CD4-positive, alpha-beta T cell treated with Interferon gamma for 1 hour (primary cell): ENCODE measurements at places on chromosomes 12 and 14.
A peak's percentile ranks its signal among the peaks of the same experiment; 100 is the strongest.

DNA sequence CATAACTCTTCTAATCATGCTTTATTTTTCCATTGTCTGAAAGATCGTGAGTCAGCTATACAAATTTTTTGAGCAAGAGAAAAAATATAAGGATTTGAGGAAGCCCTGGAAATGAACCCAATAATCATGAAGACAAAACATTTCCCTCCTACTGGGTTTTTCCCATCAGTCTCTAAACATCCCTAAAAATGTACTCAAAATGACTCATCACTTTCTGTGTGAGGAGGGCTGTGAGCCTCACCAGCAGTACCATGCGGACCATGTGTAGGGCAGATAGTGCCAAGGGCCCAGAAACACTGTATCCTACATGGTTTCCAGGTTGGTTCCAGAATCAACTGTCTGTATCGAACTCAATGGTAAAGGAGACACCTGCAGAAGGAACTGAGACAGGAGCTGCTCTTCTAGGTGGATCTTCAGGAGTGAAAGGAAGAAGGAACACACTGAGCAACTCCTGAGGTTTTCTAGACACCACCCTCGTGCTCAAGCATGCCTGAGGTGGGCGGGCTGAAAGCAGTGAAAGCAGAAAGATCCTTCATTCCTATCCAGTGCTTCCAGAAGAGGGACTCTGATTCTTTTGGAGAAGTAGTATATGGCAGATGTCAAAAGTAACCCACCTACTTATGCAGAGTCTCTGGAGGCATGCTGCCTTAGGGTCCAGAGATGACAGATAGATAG, 48.6 kb upstream of the RHOJ start:
- DNase-seq, result no peak

DNA sequence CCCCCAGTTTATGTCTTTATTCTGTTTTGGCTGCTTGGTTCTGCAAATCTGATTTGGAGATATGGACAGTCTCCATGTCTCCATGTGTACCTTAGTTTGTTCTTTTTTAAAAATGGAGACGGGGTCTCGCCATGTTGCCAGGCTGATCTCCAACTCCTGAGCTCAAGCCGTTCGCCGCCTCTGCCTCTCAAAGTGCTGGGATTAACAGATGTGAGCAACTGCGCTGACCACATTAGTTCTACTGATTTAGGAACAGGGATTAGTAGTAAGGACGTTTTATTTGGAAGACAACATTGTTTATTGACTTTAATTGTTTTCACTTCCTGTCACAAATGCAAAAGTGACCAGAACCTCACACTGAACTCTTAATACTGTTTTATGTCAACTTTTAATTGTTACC, 14.7 kb downstream of the AEBP2 start:
- no peak for DNase-seq

- DNase-seq, result no peak
Measured at GRCh38 chr12:114799574-114800487, 115.9 kb upstream of the TBX3 start.

- no peak for DNase-seq
Measured at GRCh38 chr14:23015618-23016017, 5.7 kb upstream of the C14orf93 start.

GRCh38 chr14:60095781-60096450, 4.2 kb downstream of the PCNX4 start:
- DNase-seq, result no peak

- DNase-seq, result no peak
Measured at GRCh38 chr14:53947094-53947445, 9.6 kb downstream of the BMP4 start.

GRCh38 chr14:104895786-104896661, 28.7 kb upstream of the PLD4 start:
- DNase-seq, result no peak

DNA sequence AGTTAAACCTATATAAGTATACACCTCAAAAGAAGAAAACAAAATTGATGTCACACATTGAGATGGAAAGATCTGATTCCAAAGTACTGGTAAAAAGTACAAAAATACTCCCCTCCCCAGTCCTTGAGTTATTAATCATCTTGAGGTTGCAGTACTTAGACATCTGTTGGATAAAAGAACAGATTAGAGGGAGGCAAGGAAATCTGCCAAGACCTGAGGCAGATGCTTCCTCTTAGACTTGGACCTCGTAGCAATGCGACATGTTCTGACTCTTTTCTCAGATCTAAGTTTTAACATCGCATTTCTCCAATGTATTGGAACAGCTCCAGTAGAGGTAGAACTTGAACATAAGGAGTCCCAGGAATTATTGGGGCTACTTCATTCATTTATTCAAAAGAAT, 187.9 kb upstream of the GRIN2B start:
- DNase-seq, result no peak

DNA sequence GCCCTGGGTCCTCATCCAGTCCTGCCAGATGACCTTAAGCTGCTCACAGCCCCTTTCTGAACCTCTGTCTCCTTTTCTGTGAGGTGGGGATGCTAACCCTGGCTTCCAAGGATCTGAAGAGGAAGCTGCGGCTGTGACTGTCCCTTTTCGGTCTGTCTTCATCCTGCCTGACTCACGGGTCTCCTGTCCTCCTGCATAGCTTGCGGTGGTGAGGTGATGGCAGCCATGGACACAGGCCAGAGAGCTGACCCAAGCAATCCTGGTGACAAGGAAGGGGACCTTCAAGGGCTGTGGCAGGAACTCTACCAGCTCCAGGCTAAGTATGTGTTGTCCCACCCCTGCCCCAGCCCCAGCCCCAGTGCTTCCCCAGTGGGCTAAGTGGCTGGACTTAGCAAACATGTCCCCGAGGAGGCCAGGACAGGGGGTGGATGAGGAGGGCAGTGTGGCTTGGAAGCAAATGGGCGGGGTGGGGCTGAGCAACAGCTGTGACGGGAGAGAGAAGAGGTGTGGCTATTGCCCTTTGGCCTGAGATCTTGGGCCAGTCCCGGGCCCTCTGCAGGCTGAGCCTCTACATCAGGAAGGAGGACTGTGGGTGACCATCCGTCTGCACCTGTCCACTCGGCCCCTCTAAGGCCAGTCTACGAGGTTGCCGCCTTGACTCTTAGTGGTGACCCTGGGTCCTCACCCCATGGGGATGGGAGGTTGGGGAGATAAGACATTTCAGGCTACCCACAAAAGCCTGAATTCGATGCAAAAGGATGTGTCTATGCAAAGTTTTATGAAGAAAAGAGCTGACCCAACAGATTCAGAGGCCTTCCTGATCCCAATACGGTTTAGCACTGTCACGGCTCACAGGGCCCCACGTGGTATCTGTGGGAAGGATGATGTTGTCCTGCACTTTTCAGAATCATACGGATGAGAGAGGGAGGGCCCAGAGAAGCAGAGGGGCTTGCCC, 1.1 kb downstream of the CCDC197 start:
- DNase-seq, result no peak

DNA sequence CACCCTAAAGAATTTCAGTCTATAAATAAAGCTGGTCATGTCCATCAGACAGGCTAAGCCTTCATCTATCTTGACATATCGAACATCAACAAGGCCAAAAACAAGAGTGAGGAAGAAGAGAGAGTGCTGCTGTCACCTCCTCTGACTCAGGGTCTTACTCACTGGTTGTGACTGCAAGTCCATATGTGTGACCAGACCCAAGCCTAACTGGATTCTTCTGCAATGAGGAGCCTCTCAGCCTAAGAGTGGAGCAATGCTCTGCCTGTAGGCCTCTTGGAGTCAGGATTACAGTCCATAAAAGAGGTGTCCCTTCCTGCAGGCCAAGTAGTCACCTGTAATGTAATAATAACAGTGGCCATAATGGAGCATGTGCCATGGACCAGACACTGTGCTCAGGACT, 121.2 kb upstream of the SLC35F4 start:
- no peak for DNase-seq

DNA sequence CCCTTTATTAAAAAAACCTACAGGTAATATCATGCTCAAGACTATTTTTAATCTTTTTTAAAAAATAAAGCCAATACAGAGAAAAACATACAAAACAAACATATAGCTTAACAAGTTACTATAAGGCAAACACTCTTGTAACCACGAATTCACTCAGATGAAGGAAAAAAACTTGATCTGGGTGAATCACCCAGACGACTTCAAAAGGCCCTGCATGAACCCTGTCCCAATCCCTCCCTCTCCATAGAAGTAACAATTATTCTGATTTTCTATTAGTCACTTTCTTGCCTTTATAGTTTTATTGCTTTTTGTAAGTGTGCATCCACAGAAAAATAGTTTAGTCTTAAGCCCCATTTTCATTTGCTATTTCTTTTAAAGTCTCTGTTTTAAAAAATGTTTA, 72.6 kb downstream of the LRP6 start:
- no peak for DNase-seq

GRCh38 chr14:67564236-67564635, 31.1 kb downstream of the PLEKHH1 start:
- no peak for DNase-seq

GRCh38 chr12:118350908-118351559, 21.7 kb downstream of the TAOK3 start:
- no peak for DNase-seq

GRCh38 chr14:55399183-55399582, 12.4 kb downstream of the ATG14 start:
- DNase-seq, result no peak

DNA sequence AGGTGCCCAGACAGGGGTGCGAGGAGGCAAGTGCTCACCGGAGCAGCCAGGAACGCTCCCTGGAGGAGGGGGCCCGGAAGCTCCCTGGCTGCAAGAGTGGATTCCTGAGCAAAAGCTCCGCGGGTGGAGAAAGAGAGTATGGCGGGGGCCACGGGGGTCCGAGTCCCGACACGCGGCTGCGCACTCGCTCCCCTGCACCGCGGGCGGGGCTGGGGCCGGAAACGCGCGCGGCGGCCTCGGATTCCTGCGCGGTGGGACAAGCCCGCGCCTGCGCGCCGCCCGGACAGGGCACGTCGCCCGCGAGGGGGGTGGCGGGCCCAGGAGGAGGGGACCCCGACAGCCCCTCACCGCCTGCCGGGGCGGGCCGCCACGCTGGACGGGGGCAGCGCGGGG, 27.8 kb upstream of the GPR132 start:
- DNase-seq, result peak; percentile 65

DNA sequence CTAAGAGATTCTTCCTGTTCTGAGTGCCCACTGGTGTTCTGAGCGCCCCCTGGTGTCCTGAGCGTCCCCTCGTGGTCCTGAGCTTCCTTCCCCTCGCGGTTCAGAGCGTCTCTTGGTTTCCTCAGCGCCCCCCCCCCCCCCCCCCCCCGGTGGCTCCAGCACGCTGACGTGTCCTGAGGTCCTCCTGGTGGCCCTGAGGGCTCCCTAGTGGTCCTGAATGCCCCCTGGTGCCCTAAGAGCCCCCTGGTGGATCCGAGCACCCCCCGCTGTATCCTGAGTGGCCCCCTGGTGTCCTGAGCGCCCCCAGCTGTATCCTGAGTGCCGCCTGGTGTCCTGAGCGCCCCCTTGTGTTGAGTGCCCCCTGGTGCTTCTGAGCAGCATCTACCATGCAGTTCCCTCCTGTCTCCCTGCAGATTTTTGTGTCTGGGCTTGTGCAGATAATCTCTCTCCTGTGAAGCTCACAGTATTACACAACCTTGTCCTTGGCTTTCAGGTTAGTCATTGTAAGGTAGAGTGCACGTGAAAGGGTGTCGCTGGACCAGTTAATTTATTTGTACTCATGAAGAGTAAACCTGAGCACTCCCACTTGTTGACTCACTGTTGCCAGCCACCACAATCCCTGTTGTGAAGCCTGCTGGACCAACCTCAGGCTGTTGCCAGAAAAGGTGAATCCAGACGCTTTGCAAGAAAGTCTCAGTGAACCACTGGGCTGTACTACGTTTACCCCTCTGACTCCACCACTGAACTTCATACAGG, 1168.4 kb downstream of the TMEM121 start:
- peak; percentile 55 for DNase-seq

- DNase-seq, result no peak
Measured at GRCh38 chr14:57345106-57345505, 45.3 kb upstream of the NAA30 start.

GRCh38 chr14:62117010-62117750, 355.0 kb downstream of the SNAPC1 start:
- peak; percentile 65 for DNase-seq

- DNase-seq, result no peak
Measured at GRCh38 chr14:24297190-24297964, 2.2 kb downstream of the DHRS1 start.
